Melanocyte of skin (primary cell): ENCODE measurements at places on chromosomes 6 and 20. TPM values are rescaled to one million over a fixed set of nuclear protein-coding genes. Genes with fewer than 3 reads are reported as not detected.

The BNIP5 gene
- under 0.01 TPM in 1 of 2 replicates, not detected in the other for total RNA-seq

The KCNK5 gene
- not detected in 2 replicates for total RNA-seq

The VSTM2L gene
- total RNA-seq, result 4.5 and 5.1 TPM in 2 replicates

The STX7 gene
- total RNA-seq, result 92.9 and 98.5 TPM in 2 replicates

The PGC gene
- total RNA-seq, result not detected in 2 replicates

The METTL24 gene
- not detected in 2 replicates for total RNA-seq

The GMDS gene
- total RNA-seq, result 16.3 and 23.8 TPM in 2 replicates

The PLCB1 gene
- total RNA-seq, result under 0.01 and 1.2 TPM in 2 replicates

The ACOT8 gene
- total RNA-seq, result 40.1 and 41.6 TPM in 2 replicates

The TTK gene
- 37.5 and 48.3 TPM in 2 replicates for total RNA-seq

The GLP1R gene
- total RNA-seq, result not detected in 2 replicates

The DSP gene
- total RNA-seq, result 1.0 and 1.1 TPM in 2 replicates

The MAPK13 gene
- 2.3 and 3.3 TPM in 2 replicates for total RNA-seq

The SLC22A16 gene
- total RNA-seq, result not detected in 2 replicates

The SCRT2 gene
- total RNA-seq, result not detected in 2 replicates

The SSTR4 gene
- not detected in 2 replicates for total RNA-seq

The PPIL6 gene
- total RNA-seq, result 6.0 and 7.7 TPM in 2 replicates

The SAPCD1 gene
- 1.7 TPM in 1 of 2 replicates, not detected in the other for total RNA-seq

The OPRM1 gene
- total RNA-seq, result not detected in 2 replicates

The TCEA2 gene
- total RNA-seq, result 8.0 and 15.0 TPM in 2 replicates

The MDC1 gene
- 8.8 and 11.7 TPM in 2 replicates for total RNA-seq

The EYA4 gene
- not detected in 2 replicates for total RNA-seq

The KCNK16 gene
- total RNA-seq, result not detected in 2 replicates

The TCP11 gene
- total RNA-seq, result 0.33 TPM in 1 of 2 replicates, not detected in the other

The CDC5L gene
- total RNA-seq, result 19.3 and 23.6 TPM in 2 replicates

The ADGB gene
- not detected in 2 replicates for total RNA-seq

The GNAS gene
- total RNA-seq, result 203 and 247 TPM in 2 replicates

The SLC39A7 gene
- total RNA-seq, result 45.4 and 63.2 TPM in 2 replicates

The AIF1 gene
- not detected in 2 replicates for total RNA-seq

The FILIP1 gene
- under 0.01 TPM in 1 of 2 replicates, not detected in the other for total RNA-seq

The SLC22A3 gene
- under 0.01 TPM in 1 of 2 replicates, not detected in the other for total RNA-seq

The FAM83C gene
- total RNA-seq, result not detected in 2 replicates

The FERMT1 gene
- total RNA-seq, result under 0.01 and 0.77 TPM in 2 replicates

The SYCP2L gene
- 0.36 and 0.69 TPM in 2 replicates for total RNA-seq

The TUBE1 gene
- total RNA-seq, result 10.7 and 19.6 TPM in 2 replicates
